Gastrocnemius medialis (tissue), 4 donors: ENCODE measurements at places on chromosomes 2 and 18. TPM values are rescaled to one million over a fixed set of nuclear protein-coding genes. Genes with fewer than 3 reads are reported as not detected.
A peak's percentile ranks its signal among the peaks of the same experiment; 100 is the strongest.

DNA sequence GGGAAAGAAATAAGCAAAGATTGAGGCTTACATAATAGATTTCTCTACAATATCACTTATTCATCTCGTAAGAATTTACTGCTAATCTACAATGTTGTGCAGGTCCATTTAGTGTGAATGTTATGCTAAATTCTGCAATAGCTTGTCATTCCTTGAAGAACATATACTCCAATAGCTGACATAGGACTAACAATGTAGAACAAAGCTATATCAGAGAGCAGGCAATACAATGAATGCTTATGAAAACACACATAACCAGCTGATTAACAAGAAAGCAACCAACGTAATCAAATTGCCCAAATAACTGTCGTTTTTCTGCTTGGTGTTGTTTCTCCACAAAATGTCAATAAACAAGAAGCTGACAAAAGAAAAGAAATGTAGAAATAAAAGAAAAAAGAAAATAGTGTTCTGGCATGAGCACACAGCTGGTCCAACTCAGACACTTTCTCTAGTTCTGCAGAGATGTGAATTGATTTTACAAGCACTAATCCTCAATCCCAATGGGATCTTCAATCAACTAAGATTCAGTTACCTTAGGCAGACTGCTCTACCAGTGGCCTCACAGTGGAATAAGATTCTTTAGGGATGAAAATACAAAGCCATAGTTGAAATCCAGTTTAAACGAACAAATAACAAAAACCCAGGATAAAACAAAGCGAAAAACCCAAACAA lies 1024.7 kb upstream of the PIK3C3 start:
- no peak for DNase-seq

The HJURP gene
- not detected for total RNA-seq

GRCh38 chr2:124353656-124354055 lies 328.6 kb downstream of the CNTNAP5 start:
- no peak for DNase-seq

DNA sequence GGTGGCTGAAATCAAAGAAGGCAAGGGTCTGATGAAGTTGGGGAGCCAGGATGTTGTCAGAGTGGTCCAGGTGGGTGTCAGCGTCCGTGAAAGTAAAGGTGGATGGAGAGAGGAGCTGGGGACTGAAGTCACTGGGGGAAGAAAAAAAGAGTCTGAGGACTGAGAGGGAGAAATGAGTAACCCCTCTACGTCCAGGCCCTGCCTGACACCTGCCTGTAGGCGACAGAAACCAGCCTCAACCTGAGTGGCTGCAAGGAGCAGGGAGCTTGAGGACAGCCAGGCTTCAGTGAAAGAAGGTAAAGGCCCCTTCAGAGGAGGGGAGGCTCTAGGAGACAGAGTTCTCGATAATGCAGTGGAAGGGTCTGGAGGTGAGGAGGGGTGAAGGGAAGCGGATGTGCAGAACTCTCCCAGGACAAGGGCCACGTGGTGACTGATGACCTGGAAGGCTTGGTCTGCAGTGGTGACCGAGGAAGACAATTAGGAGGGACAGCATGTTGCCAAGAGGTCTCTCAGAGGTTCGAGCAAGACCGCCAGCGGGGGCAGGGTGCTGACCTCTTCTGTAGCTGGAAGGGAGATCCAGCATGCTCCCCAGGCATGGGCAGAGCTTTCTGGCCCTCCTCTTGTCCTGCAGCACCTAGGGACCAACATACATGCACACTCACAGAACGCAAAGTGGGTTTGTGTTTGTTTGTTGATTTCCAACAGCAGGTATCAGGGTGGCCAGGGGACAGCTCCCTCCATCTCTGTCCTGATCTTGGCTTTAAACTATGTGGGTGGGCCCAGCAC lies 86.6 kb upstream of the TMEM247 start:
- DNase-seq = no peak

DNA sequence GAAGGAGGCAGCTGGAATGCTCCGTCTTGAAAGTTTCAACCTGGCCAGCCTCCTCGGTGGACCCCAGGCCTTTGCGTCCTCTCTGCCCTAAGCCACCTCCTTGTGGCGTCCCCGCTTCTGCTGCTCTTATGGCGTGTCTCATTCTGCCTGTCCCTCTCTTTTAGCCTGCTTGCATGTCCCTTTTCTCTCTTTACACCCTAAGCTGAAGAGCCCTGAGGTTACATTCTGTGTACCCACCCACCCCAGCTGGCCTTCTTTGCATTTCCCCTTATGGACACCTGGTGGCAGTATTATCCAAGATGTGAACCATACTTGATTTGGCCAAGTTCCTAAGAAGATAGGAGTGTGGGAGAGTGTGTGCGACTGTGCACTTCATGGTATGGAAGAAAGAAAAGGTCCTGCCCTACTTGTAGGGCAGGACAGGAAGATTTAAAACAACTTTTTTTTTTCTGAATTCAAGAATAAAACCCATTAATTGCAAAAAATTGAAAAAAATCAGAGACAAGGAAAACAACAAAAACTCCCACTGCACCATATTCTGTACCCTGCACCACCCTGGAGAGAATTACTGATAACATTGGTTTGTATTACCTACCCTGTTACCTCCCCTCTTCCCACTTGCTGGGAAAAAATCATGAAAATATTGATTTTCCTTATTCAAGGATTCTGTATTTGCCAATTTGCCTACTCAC lies 77.4 kb downstream of the DYSF start:
- no peak for DNase-seq

DNA sequence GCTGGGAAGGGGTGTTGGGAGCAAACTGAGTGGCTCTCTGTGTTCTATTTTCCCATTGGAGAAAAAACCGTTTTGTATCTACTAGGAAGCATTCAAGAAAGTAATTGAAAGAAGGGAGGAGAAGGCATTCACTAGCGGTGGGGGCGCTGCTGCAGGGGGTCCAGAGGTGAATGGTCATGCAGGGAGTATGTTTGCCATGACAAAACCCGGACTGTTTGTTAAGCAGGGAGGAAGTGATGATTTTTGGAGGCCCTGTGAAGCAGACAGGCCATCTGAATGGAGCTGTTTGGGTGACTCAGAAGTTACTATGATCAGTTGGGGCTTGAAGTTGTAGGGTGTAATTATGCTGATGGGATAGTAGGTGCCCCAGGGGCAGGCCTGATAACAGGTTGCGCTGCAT lies 7.0 kb downstream of the TAF4B start:
- no peak for DNase-seq

The RAB6C gene
- total RNA-seq = not detected

The CGREF1 gene
- 1.2 TPM for total RNA-seq

DNA sequence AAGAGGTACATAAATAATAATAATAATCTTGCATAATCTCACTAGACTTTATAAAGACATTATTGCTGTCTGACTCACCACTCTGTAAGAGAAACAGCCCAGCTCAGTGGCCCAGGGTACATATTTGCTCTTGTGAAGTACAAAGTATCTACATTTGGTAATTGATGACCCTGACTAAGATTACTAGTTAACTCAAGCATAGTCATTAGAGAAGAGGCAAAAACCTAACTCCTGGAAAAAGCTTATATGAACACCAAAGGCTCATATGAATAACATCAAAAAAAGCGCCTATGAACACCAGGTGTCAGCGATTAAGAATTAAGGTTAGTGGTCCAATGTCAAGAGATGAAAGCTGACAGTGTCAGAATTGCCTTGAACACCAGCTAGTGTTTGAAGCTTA lies 38.4 kb downstream of the RAD51AP2 start:
- no peak for DNase-seq

The MYO7B gene
- 0.51 TPM for total RNA-seq

The DNAJC5G gene
- not detected for total RNA-seq

DNA sequence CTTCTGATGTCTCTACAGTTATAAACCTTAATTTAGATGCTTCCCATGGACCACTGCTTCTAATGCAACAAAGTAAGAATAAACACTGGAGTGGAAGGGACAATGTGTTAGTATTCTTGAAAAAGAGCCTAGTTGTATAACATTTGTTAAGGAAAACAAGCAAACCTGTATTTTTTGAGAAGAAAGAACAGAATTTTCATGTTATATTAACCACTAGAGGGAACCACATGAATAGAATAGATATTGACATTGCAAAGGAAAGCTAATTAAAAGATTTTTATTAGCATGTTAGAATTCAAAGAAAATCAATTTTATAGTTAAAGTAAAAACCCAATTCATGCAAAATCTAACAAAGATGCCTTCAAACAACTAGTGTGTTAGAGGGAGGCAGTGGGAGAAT lies 151.2 kb upstream of the BARD1 start:
- no peak for DNase-seq

DNA sequence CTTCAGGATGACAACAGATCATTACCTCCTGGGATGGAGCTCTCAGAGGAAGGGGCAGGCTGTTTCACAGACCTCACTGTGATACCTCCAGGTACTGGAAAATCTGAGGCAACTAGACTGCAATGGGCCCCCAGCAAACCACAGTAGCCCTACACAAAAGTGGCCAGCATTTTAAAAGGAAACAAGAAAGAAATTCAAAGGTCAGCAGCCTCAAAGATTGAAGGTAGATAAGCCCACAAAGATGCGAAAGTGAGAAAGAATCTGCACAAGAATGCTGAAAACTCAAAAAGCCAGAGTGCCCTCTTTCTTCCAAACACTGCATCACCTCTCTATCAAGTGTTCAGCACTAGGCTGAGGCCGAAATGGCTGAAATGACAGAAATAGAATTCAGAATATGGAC lies 499.5 kb upstream of the CHAC2 start:
- no peak for DNase-seq

DNA sequence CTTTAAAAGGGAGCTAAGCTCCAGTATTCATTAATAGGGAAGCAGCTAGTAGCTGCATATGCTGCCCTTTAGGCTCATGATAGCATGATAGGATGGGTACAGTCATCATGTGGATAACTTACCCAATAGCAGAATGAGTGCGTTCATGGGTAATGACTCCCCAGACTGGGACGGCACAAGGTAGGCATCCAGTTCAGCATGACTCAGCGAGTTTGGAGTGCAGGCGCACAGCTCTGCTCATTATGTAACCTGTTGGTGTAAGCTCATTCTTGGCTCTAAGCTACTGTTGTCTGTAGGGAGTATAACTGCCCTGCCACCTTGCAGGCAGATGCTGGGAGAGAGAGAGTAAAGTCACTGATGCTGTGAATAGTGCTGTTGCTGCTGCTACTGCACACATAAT lies 209.2 kb upstream of the SYT4 start:
- no peak for DNase-seq

- no peak for DNase-seq
These were observed 7.9 kb upstream of the LBH start for GRCh38 chr2:30223413-30223874.

The NXPH2 gene
- not detected for total RNA-seq

- DNase-seq = no peak
These were observed 180.0 kb downstream of the TCF4 start for GRCh38 chr18:55407774-55408535.

DNA sequence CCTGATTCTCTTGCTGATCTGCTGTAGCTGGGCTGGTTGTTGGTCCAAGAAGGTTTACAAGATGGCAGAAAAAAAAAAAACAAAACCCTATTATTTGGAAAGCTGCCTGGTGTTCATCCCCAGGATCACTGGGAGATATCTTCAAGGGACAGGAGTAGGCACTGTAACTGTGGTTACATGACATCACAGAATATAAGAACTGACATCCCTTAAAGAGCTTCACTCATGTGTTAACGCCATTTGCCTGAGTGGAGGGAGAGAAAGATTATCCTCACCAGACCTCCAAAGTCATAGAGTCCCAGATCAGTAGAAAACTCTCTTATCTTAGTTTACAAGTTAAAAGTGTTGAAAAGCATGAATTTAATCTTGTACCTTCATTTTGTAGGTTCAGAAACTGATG lies 95.3 kb upstream of the BZW1 start:
- DNase-seq = no peak

DNA sequence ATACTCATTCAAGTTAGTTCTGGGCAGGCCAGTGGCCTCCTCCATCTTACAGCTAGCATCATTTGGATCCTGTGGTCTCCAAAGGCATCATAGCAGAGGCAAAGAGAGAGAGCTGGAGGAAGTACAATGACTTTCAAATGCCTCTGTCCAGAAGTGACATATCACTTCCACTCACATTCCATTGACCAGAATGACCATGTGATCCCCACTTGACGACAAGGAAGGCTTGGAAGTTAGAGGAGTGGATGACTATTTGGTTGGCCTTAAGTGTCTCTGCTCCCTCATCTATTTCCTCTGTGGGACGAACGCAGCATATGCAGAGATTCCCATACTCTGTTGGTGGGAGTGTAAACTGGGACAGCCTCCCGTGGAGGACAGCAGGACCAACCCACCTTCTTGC lies 27.8 kb upstream of the MLPH start:
- no peak for DNase-seq

The GCG gene
- total RNA-seq = not detected

DNA sequence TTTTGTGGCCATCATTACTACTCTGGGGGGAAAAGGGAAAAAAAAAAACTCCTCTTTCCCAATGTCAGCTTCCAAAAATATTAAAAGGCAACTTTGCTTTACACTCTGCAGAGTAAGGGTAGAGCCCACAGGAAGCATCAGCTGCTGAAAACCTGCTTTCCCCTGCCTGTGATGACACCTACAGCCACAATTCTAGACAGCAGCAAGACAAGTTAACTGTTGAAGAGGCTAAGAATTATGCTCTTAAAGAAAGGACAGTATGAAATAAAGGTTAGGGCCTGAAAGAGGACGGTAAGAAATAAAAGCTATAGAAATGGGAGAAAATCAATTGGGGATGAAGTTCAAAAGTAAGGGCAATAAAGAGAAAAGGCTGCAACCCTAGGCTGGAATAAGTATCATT lies 3.0 kb downstream of the PDE11A start:
- no peak for DNase-seq

GRCh38 chr2:20595439-20596192 lies 55.3 kb downstream of the HS1BP3 start:
- DNase-seq = peak; percentile 3

GRCh38 chr2:138827426-138828054 lies 47.4 kb upstream of the NXPH2 start:
- no peak for DNase-seq

DNA sequence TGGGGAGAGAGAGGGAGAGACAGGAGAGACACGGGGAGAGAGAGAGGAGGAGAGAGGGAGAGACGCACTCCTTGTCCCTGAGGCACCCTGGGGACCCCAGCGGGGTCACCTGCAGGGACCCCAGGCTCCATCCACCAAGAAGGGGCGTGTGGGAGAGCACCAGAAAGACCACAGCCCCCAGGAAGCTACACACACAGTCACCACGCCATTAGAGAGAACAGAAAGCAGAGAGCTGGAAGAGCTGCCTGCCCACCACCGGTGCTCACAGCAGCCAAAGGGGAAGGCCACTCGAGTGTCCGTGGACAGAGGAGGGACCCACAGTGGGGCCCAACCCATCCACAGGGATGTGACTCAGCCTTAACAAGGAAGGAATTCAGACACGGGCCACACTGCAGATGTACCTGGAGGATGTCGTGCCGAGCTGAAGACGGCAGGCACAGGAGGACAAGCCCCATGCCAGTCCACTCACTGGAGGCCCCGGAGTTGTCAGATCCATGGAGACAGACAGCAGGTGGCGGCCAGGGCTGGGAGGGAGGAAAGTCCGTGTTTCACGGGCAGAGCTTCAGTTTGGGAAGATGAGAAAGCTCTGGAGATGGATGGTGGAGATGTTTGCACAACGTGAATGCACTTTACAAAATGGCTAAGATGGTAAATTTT lies 11.5 kb upstream of the NFATC1 start:
- no peak for DNase-seq
